Neural crest cell (in vitro differentiated cells): ENCODE measurements at places on chromosomes 11 and 22.

DNA sequence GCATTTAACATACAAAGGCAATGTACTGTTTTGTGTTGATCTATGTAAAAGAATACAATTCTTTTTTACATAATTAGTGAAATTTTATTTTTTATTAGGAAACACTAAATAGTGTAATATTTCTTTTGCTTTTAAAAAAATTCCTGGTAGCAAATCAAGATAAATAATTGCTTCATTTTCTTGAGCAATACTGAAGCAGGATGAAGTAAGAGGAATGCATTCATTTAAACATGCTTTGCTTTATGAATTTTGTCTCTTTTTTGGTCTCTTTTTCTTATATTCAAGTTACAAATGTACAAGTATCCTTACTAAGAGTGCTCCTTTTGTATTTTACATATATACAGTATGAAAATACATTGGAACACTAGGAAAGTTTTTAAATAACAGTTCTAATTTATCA is 144.4 kb upstream of the TEAD1 start:
- DNase-seq: no peak

GRCh38 chr11:126132319-126132718 is 69.7 kb upstream of the CDON start:
- no peak for DNase-seq

DNA sequence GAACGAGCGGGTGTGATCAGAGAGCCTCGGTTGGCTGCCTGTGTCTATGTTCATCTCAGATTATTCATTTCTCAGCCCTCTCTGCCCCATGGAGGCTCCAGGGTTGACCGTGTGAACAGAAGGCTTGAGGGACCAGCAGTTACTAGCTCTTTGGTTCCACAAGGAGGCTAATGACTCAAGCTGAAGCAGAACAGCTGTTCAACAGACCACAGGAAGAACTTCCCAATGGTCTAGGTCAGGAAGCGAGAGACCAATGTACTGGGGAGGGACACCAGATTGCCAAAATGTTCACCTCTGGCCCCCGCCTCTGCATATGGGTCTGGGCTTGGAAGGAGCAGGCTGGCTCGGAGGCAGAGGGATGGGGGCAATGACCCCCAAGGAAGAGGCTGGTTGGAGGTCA is 14.7 kb upstream of the PDE2A start:
- DNase-seq: no peak

GRCh38 chr11:62472063-62472884 is 53.4 kb downstream of the SCGB1A1 start:
- no peak for DNase-seq

- DNase-seq: no peak
Observed at GRCh38 chr11:60870276-60870675, 2.9 kb downstream of the ZP1 start.

GRCh38 chr11:125886997-125887372 is 483 bp upstream of the HYLS1 start:
- no peak for DNase-seq

GRCh38 chr11:70476669-70477068 is 78.3 kb downstream of the CTTN start:
- DNase-seq: no peak

- no peak for DNase-seq
Observed at GRCh38 chr11:96102664-96103078, 178.8 kb upstream of the MTMR2 start.

DNA sequence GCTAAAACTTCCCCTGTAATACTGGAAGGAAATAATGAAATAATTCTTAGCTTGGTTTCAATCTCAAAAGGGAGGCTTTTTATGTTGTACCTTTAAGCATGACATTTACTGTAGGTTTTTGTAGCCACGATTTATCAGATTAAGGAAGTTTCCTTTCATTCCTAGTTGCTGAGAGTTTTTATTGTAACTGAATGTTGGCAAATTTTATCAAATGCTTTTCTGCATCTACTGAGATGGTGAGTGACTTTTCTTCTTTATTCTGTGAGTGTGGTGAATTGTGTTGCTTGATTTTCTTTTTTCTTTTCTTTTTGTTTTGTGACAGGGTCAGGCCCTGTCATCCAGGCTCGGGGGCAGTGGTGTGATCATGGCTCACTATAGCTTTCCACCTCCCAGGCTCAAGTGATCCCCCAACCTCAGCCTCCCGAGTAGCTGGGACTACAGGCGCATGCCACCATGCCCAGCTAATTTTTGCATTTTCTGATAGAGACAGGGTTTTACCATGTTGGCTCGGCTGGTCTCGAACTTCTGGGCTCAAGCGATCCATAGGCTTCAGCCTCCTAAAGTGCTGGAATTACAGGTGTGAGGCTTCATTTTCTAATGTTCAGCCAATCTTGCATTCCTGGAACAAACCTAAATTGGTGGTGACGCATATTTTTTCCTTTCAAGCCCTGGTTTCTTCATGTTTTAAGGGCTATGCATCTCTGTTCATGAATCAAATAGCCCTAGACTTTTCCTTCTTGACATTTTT is 26.2 kb downstream of the SUSD2 start:
- DNase-seq: no peak

- DNase-seq: no peak
Observed at GRCh38 chr11:9716275-9717039, 52.6 kb downstream of the SWAP70 start.

- no peak for DNase-seq
Observed at GRCh38 chr11:18277565-18278271, 11.7 kb downstream of the SAA1 start.

DNA sequence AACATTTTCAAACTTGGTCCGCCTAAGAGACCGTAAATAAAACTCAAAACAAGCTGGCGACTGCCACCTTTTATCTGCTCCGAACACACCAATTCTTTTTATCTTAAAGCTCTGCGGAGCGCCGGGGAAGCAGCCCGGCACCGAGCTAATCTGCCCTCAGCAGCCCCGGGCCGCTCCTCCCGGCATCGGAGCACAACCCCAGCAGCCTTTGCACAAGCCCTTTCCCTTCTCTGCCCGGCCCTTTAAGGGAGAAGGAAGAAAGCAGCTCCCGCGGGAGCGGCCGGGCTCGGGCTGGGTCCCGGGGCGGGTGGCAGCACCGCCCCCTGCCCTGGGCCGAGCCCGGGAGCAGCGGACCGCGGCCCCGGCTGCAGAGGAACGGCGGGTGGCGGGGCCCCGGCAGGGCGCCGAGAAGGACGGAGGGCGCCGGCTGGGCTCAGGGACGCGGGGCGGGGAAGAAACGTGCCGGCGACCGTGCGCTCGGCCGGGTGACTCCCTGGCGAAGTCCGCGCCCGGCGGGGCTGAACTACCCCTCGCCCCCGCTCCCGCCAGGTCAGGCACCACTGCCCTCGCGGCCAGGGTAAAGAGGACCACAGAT is 133.6 kb upstream of the C11orf58 start:
- peak; percentile 40 for DNase-seq

DNA sequence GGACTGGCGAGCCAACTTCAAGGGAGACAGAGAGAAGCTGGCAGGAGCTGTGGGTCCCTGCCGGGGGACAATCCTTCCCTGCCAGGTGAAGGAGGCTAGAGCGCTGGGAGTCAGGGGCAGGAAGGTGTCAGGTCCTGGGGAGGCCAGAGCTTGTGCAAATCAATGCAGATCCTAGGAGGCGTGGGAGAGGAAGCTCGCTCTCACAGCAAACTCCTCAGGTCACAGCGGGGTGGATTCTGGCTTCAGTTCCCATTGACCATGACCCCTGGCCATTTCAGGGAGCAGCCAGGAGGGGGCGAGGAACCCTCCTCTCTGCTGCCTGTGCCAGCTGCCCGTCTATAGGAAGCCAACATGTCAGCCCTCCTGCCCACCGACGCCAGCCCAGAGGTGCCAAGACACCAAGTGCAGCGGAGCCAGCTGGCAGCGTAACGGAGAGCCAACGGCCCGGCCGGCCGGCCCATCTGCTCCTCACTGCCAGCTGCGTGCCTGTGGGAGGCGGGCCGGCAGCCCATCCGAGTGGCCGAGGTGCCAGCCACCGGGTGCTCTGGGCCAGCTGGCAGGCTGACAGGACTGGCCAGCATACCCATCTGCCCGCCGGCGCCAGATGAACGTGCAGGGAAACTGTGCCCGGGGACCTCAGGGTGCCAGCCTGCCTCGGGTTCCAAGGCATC is 374.8 kb downstream of the MIAT start:
- DNase-seq: peak; percentile 18

- DNase-seq: no peak
Observed at GRCh38 chr11:111367411-111368284, 11.4 kb downstream of the POU2AF1 start.

DNA sequence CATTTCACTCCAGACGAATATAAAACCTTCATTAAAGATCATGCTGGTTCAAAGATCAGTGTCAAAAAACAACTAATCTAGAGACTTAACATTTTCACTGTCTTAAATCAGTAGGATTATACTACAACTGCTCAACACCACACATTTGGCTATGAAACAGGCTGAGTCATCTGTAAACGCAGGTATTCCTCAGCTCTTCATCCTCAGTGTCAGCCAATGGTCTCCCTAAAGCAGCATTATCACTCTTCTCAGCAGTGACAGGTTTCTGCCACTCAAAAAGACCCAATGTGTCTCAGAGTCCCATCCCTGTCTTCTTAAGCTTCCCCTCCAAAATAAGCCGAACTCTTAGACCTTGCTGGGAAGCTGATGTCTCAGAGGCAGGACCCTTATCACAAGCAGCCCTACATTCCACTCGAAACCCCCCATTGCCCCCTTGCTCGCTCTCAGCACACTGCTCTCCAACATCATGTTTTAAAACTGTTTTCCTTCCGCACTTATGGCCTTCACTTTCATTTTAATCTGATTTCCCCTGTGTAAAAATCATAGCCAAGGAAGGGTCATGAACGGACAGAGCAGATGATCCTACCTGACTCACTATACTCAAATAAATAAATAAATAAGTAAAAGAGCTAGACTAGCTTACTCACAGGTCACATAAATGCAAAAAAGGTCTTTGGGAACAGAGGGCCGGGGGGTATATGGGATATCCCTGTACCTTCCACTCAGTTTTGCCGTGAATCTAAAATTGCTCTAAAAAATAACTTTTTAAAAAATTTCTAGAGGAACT is 23.0 kb downstream of the CDON start:
- DNase-seq: no peak

DNA sequence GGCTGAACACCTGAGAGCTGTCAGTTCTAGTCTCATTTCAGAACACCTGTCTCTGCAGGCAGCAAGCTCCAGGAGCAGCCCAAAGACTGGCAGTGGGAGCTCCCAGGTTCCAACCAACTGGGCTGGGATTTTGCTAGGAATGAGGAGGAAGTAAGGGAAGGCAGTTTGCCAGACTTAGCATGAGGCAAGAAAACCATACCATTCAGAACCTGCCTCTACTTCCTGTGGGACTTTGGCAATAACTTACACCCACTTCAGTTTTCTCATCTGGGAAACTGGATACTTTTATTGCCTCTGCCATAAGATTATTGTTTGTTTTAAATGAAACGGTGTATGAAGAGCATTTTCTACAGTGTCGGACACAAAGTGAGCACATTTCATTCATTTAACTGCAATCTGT is 363.7 kb upstream of the ISX start:
- DNase-seq: no peak

- DNase-seq: no peak
Observed at GRCh38 chr11:19499999-19500398, 212.6 kb upstream of the NAV2 start.

DNA sequence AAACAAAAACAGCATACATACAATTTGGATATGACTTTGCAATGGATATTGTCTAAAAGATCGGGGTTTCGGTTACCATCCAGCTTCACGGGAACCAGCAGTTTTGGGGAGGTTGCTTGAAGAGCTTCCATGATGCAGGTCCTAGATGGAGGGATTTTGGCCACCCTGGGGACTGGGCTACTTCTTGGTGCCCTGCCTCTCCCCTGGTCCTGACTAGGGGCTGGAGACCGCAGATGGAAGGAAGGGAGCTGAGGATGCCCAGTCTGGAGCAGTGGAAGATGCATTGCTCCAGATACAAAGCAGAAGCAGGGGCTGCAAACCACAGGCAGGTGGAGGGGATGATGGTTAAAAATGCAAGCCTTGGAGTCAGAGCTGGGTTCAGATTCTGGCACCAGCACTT is 13.5 kb downstream of the SOX10 start:
- no peak for DNase-seq

DNA sequence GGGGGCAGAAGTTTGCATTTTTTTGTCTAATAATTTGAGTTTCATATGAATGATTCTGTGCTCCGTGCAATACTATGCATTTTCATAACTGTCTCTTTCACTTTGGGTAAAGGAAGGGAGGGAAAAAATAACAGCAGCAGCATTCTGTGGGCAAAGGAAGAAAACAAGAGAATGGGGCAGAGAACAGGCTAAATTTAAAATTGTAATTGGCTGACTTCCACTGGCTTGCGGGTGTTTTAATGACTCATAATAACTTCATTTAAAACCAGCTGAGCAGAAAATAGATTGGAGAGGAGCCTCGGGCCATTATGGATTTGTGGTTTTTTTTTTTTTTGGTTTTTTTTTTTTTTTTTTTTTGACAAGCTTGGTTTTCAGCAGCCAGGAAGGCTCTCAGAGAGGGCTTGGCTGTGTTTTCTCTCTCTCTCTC is 107.4 kb downstream of the ZBTB16 start:
- DNase-seq: no peak

- no peak for DNase-seq
Observed at GRCh38 chr11:88398372-88398771, 60.8 kb upstream of the CTSC start.

DNA sequence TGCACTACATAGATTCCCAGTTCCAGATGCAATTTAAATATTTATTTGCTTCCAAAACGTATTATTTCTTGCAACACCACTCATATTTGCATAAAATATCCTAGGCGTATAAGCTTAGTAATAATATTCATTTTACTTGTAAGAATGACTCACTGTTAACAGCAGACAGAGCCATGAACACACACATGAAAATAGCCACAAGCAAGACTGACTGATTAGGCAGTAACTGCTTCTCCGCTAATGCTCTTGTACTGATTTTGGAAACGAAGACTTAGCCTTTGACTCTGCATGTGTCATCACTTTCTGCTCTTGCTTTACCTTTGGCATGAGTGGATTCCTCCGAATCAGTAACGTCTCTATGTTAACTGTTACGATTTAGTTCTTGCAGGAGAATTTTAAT is 6.0 kb downstream of the OR10Q1 start:
- no peak for DNase-seq

GRCh38 chr11:74726547-74727182 is 4.6 kb downstream of the CHRDL2 start:
- DNase-seq: peak; percentile 68

- DNase-seq: no peak
Observed at GRCh38 chr22:50058061-50058905, at the start of gene TTLL8. TTLL8 (minus strand) TSS chr22:50058298.
